Activated naive CD4-positive, alpha-beta T cell treated with anti-CD3 and anti-CD28 coated beads for 36 hours (primary cell): ENCODE measurements at places on chromosomes 11 and 22.

GRCh38 chr22:17133137-17133536 lies 12.0 kb upstream of the TMEM121B start:
- H3K27ac ChIP-seq, result no peak overlapping the region
- peaks cover 3% of the 10 kb centered on the region for H3K4me1 ChIP-seq
- no peaks in the 10 kb centered on the region for H3K27me3 ChIP-seq
- no peak overlapping the region for H3K4me3 ChIP-seq
- DNase-seq, result no peak

DNA sequence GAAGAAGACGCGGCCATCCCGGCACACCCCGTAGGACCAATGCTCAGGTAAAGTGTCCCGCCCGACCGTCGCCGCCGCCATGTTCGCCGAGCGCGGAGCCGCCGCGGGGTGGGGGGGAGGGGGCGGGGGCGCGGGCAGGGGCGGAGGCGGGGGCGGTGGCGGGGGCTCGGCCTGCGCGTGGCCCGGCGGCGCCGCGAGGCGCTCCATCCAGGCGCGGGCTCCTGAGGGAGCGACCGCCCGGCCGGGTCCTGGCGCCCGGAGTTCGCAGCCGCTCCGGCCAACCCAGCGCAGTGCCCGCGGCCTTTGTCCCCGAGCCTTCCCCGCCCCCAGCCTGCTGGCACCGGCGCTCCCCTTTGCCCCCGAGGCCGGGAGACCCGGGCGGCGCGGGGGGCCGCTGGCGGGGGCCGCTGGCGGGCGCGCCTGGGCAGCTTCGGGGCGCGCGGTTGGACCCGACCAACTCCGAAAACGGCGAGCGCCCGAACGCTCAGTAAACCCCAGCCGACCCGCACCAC lies at the start of gene PLEKHA7:
Gene PLEKHA7 (minus strand): TSS at position 94 of the 512 bp plus-strand sequence. CDS start 13 bp downstream, at position 81.
- peaks cover 18% of the 10 kb centered on the region for H3K27me3 ChIP-seq
- peak within 1 kb of the TSS; percentile 81 for H3K4me3 ChIP-seq
- H3K36me3 ChIP-seq, result no peaks in the 10 kb centered on the region
- H3K27ac ChIP-seq, result peak within 1 kb of the TSS; percentile 14

DNA sequence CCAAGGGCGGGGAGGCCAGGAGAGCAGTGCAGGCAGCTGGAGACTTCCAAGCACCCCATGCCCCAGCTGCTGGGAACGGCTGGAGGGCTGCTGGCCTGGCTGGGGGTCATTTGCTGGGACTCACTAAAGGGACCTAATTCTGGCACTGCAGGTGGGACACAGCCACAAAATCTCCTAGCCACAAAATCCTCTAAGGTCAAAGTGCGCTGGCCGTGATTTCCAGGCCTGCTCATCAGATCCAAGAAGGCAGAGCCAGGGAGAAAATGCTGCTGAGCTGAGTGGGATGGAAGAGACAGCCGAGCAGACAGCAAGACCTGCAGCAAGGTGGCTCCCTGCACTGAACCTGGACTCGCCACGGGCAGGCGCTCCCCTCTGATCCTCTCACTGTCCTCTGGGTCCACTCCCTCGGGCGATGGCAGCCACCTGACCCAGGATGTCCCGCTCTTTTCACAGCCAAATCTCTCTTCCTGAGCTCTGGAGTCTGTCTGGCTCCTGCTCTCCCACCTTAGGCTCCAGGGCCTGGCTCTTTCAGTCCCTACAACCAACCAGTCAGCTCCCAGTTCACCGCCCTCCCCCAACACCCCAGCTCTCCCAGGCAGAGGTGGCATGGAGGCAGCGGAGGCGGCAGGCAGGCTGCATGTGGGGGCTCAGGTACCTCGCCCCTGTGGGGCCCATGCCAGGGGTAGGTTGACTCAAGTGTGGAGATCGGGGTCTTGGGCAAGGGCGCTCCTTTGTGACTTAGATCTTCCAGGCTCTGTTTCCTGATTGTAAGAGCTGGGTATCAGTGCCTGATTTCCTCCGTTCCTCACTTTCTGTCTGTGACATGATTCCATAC lies 14.5 kb downstream of the OVOL1 start:
- H3K4me1 ChIP-seq, result no peaks in the 10 kb centered on the region
- H3K27me3 ChIP-seq, result peaks cover 9% of the 10 kb centered on the region
- no peak overlapping the region for H3K27ac ChIP-seq
- H3K4me3 ChIP-seq, result no peak overlapping the region

DNA sequence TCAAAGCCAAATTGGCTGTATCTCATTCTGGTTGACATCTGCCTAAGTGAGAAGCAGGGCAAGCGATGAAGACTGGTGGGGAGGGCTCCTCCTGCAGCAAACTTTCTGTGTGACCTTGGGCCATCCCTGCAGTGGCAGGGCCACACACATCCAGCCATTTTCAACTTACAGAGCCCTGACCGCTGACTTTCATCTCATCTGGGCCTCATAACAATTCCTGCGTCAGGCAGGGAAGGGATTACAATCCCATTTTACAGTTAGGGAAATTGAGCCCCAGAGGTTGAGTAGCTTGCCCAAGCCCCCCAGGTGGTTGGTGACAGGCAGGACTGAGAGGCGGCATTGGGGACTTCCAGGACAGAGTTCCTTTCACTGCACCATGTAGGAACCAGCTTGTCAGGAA lies 21.9 kb downstream of the TPBGL start:
- no peak overlapping the region for H3K4me3 ChIP-seq
- DNase-seq, result peak; percentile 2
- H3K4me1 ChIP-seq, result peaks cover 46% of the 10 kb centered on the region
- no peak overlapping the region for H3K27ac ChIP-seq
- H3K36me3 ChIP-seq, result peaks cover 2% of the 10 kb centered on the region

DNA sequence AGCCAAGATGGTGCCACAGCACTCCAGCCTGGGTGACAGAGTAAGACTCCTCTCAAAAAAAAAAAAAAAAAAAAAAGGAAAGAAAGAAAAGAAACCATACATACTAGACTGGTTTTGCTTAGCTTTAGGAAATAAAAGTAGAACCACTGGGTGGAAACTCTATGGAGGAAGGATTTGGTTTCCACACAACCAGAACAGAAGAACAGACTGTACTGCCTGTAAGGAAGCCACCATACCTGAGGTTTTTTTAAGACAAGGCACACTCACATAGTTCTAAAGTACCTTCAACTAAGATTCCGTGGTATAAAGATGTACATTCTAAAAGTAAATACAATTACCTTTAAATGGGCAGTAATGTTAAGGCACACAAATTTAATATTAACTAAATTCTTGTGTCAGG lies 58.6 kb downstream of the NUP98 start:
- no peak overlapping the region for H3K4me3 ChIP-seq
- H3K36me3 ChIP-seq, result peaks cover 39% of the 10 kb centered on the region
- H3K27ac ChIP-seq, result no peak overlapping the region
- no peaks in the 10 kb centered on the region for H3K27me3 ChIP-seq

DNA sequence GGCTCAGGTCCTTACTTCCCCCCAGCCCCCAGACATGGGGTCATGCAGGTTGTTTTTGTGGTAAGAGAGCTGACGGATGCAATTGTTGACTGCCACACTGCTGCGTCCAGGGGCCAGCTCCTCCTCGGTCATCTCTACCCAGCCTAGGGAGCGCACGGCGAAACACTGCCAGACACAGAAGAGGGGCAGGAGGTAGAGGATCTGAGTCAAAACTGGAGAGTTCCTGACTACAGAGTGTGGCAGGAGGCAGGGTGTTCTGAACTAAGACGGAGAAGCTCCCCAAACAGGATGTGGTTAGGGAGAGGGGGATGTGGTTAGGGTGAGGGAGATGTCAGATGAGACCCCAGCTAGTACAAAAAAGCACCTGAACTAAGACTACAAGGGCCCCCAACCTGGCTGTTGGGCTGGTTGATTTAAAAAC lies 12.3 kb downstream of the SMPD1 start:
- peak; percentile 94 for DNase-seq
- peaks cover 89% of the 10 kb centered on the region for H3K4me1 ChIP-seq

DNA sequence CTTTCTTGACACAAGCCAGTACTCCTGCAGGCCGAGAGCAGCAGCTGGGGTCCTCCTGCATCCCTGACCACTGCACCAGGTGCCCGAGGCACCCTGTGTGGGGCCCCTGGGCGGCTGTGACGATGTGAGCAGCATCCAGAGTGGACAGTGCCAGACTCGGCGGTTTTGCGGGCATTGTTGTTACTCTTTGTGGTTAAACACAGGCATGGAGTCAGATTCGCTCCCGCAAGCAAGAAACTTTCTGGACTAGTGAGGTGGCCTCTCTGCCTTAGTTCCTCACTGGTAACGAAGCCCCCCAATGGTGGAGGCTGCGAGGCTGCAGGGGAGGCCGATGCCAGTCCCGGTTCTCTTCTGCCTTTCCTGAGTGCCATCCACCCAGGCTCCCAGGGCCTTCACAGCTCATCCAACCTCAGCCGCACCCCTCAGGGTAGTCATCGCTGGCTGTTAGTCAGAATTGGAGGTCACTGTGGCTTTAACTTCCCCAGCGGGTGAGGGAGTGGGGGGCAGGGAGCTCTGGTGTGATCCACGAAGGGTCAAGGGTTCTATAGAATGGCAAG lies 3.7 kb upstream of the CLDN5 start:
- no peak overlapping the region for H3K27ac ChIP-seq
- H3K27me3 ChIP-seq, result peaks cover 14% of the 10 kb centered on the region
- H3K36me3 ChIP-seq, result no peaks in the 10 kb centered on the region
- H3K4me1 ChIP-seq, result peaks cover 15% of the 10 kb centered on the region
- H3K4me3 ChIP-seq, result no peak overlapping the region

- H3K27ac ChIP-seq, result no peak overlapping the region
- DNase-seq, result no peak
- peaks cover 21% of the 10 kb centered on the region for H3K27me3 ChIP-seq
- no peaks in the 10 kb centered on the region for H3K36me3 ChIP-seq
- peaks cover 5% of the 10 kb centered on the region for H3K4me1 ChIP-seq
Observed at GRCh38 chr11:8566613-8567210, 27.3 kb downstream of the STK33 start.

GRCh38 chr11:32088117-32088941 lies 2.5 kb upstream of the RCN1 start:
- H3K4me1 ChIP-seq, result peaks cover 34% of the 10 kb centered on the region
- peak overlapping the region; percentile 1 for H3K4me3 ChIP-seq
- DNase-seq, result peak; percentile 61
- peaks cover 10% of the 10 kb centered on the region for H3K27me3 ChIP-seq

- no peak overlapping the region for H3K4me3 ChIP-seq
- H3K27ac ChIP-seq, result no peak overlapping the region
- H3K4me1 ChIP-seq, result no peaks in the 10 kb centered on the region
- no peaks in the 10 kb centered on the region for H3K27me3 ChIP-seq
- H3K36me3 ChIP-seq, result no peaks in the 10 kb centered on the region
- no peak for DNase-seq
Observed at GRCh38 chr11:20102397-20102796, 57.9 kb downstream of the DBX1 start.

GRCh38 chr11:92154110-92154509 lies 70.5 kb upstream of the FAT3 start:
- no peak overlapping the region for H3K27ac ChIP-seq
- no peak for DNase-seq
- no peak overlapping the region for H3K4me3 ChIP-seq
- H3K4me1 ChIP-seq, result no peaks in the 10 kb centered on the region

- no peak overlapping the region for H3K27ac ChIP-seq
- DNase-seq, result no peak
- no peak overlapping the region for H3K4me3 ChIP-seq
- H3K36me3 ChIP-seq, result no peaks in the 10 kb centered on the region
Observed at GRCh38 chr11:8063324-8063723, 17.7 kb upstream of the TUB start.

DNA sequence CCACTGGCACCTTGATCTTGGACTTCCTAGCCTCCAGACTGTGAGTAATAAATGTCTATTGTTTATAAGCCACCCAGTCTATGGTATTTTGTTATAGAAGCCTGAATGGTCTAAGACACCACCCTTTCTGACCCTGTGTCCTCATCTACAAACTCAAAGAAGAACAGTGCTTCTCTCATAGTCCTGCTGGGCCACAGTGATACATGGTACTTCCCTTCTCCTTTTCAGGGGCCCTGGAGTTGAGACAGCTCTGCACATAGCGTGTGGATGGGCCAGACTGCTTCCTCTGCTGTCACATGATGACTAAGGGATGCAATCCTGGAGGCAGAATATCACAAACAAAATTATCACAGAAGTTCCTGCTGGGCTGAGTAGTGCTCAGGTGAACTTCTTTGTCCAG lies 5.0 kb downstream of the KCNJ11 start:
- no peaks in the 10 kb centered on the region for H3K4me1 ChIP-seq
- H3K27ac ChIP-seq, result no peak overlapping the region
- DNase-seq, result no peak
- H3K27me3 ChIP-seq, result no peaks in the 10 kb centered on the region
- H3K4me3 ChIP-seq, result no peak overlapping the region
- H3K36me3 ChIP-seq, result no peaks in the 10 kb centered on the region

- no peaks in the 10 kb centered on the region for H3K27me3 ChIP-seq
- H3K4me1 ChIP-seq, result peaks cover 23% of the 10 kb centered on the region
- no peak overlapping the region for H3K4me3 ChIP-seq
- no peak for DNase-seq
- peaks cover 29% of the 10 kb centered on the region for H3K36me3 ChIP-seq
Observed at GRCh38 chr11:72820439-72821139, 6.4 kb downstream of the ATG16L2 start.

DNA sequence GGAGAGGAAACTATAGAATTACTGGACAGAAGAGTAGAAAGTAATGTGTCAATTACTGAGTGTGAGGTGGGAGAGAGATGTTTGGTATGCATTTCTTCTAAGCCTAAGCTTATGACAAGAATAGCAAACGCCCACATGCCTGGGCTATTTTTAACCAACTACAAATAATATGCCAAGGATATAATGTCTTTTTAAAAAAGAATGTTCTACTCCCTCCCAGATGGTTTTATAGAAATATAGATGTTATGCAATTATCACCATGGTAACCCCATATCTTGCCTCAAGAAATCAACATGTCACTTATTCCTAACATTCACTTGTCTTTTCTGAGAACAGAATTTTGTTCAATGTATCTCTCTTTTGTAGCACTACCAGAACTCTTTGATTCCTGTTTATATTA lies 996.7 kb upstream of the CHORDC1 start:
- no peaks in the 10 kb centered on the region for H3K27me3 ChIP-seq
- no peaks in the 10 kb centered on the region for H3K4me1 ChIP-seq
- H3K27ac ChIP-seq, result no peak overlapping the region
- no peaks in the 10 kb centered on the region for H3K36me3 ChIP-seq
- no peak overlapping the region for H3K4me3 ChIP-seq
- no peak for DNase-seq

DNA sequence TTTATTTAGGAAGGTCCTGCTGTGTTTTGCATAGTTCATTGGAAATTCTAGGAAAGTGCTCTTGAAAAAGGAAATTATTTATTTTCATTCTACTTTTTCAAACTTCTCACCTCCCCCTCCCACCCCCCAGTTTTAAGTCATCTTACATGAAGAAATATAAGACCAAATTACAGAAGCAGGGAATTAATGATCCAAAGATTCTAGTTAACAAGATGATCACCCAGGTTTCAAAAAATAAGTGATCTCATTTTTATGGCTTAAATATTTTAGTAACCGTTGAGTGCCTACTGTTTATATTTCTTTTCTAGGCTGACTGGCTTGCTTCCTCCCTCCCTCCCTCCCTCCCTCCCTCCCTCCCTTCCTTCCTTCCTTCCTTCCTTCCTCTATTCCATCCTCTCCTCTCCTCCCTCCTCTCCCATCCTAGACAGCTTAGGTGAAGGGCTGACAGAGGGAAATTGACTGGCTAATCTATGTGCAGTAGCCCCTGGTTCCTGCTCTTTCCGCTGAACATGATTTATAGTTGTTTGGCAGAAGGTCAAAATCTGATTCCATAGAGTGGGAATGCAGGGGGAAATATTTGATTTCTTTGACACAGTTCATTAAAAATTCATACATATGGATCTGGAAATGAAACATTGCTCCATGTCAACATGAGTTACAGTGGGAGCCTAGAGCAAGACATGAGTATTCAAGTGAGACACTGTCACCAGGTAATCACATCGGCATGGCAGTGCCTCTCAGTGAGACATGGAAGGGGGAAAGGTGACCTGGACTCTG lies 123.4 kb downstream of the COMMD9 start:
- no peak overlapping the region for H3K4me3 ChIP-seq
- no peak for DNase-seq
- no peaks in the 10 kb centered on the region for H3K4me1 ChIP-seq
- H3K36me3 ChIP-seq, result no peaks in the 10 kb centered on the region
- H3K27me3 ChIP-seq, result peaks cover 5% of the 10 kb centered on the region

- no peak overlapping the region for H3K4me3 ChIP-seq
- no peaks in the 10 kb centered on the region for H3K36me3 ChIP-seq
Observed at GRCh38 chr11:130561441-130561881, 113.0 kb downstream of the ADAMTS15 start.
